ENCODE measurements at places on chromosomes 6 and 20.

DNA sequence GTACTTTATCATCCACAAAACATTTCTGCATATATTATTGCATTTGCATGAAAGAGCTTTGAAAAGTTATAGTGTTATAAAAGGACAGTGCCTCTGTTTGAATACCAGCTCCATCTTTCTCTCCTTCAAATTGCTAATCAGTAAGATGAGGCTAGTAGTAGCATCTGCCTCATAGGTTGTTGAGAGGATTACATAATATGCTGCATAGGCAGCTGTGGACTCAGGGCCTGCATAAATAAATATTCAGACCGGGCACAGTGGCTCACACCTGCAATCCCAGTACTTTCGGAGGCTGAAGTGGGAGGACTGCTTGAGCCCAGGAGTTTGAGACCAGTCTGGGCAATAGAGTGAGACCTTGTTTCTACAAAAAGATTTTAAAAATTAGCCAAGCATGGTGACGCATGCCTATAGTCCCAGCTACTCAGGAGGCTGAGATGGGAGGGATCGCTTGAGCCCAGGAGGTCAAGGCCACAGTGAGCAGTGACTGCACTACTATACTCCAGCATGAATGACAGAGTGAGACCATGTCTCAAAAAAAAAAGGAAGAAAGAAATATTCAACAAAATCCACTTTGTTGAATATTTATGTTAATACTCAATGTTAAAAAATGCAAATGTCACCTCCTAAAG, 18.3 kb upstream of the SEC63 start:
- DNase-seq, result no peak

GRCh38 chr20:58389324-58389967, 417 bp downstream of the VAPB start:
- no peak for DNase-seq

DNA sequence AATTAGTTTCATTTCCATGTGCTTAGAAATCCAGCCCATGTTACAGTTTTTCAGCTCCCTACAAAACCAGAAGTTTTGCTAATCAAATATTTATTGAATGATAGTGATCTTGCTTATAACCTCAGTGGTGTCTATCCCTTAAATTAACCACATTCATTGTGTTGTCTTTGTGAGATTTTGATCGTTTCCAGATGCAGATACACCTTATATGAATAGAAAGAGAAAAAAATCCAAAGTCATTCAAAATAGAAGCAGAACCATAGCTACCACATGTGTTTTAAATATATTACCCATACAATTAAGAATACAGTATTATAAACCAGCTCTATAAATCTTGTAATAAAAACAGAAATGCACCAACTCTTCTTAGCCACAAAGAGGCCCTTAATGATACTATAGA, 60.6 kb upstream of the RREB1 start:
- DNase-seq, result no peak

GRCh38 chr6:106512048-106512967, 117.0 kb downstream of the RTN4IP1 start:
- DNase-seq, result peak; percentile 87

- DNase-seq, result peak; percentile 35
Observed at GRCh38 chr6:13431861-13432465, 55.4 kb downstream of the GFOD1 start.

Measured in activated T-cell treated with anti-CD3 and anti-CD28 coated beads, Interleukin-2, amount 50 U/mL, for 48 hours (primary cell).